ENCODE measurements at places on chromosomes 13 and 19.

- no peak for DNase-seq
Measured at GRCh38 chr19:2034729-2035589, 16.1 kb downstream of the MKNK2 start.

DNA sequence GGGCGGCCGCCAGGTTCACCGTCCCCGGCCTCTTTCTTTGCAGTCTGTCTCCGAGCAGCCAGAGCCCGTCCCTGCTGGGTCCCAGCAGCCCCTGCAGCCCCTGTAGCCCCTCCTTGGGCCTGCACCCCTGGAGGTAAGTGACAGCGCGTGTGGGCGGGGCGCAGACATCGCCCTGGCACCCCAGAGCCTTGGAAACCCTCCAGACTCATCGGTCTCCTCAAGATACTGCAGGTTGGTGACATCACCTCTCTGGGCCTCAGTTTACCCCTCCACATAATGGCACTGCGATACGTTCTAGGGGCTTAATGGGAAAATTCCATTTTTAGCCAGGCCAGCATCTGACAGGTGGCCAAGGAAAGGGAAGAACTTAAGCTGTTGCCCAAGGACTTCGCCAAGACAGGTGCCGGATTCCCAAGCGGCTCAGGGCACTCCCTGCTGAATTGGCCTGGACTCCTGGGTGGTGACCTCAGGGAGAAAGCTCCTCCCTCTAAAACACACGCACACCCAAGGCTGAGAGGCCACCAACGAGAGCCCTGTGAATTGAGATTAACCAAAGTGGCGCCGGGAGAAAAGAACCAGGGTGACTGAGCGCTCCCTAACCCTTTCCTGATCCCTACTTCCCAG is 13.1 kb downstream of the MAST3 start:
- DNase-seq = no peak

- DNase-seq = no peak
Measured at GRCh38 chr19:29367791-29368222, 154.9 kb upstream of the UQCRFS1 start.

- no peak for DNase-seq
Measured at GRCh38 chr13:25266706-25267105, 20.6 kb downstream of the MTMR6 start.

- DNase-seq = no peak
Measured at GRCh38 chr13:96449920-96450319, 360.0 kb downstream of the HS6ST3 start.

DNA sequence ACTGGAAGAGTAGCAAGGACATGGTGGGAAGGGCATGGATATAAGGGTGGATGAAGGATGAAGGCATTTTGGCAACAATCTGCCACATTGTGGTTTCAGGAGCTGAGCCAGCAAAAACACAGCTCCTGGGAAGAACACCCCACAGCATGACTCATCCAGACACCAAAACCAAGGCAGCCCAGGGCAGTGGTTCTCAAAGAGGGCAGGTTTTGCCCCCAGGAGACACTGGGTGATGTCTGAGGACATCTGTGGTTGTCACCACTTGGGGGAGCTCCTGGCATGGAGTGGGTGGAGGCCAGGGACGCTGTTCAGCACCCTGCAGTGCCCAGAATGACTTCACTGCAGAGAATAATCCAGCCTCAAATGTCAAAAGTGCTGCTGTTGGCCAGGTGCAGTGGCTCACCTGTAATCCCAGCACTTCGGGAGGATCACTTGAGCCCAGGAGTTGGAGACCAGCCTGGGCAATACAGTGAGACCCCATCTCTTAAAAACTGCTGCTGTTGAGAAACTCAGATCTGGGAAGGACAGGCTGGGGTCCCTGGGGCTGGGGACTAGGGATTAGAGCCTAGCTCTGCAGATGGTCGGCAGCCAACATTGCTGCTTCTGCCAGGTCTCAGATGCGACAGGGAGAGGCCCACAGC is 16.1 kb downstream of the ZFR2 start:
- DNase-seq = no peak

DNA sequence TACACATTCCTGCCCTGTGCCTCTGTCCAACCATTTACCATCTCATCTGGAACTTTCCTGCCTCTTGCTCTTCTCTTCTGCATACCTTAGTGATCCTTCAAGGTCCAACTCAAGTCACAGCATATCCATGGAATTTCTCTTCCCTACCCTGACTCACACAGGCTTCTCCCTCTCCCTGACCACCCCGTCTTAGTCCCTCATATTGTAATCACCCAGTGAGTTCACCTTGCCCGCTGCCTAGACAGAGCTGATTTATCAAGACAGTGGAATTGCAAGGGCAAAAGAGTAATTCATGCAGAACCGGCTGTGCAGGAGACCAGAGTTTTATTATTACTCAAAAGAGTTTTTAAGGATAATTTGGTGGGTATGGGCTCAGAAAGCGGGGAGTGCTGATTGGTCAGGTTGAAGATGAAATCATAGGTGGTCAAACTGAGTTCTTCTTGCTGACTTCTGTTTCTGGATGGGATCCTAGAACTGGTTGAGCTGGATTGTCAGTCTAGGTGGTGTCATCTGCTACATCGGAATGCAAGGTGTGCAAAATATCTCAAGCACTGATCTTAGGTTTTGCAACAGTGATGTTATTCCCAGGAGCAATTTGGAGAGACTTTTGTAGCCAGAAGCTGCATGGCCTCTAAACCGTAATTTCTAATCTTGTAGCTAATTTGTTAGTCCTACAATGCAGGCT is 67.2 kb downstream of the HSPH1 start:
- no peak for DNase-seq

DNA sequence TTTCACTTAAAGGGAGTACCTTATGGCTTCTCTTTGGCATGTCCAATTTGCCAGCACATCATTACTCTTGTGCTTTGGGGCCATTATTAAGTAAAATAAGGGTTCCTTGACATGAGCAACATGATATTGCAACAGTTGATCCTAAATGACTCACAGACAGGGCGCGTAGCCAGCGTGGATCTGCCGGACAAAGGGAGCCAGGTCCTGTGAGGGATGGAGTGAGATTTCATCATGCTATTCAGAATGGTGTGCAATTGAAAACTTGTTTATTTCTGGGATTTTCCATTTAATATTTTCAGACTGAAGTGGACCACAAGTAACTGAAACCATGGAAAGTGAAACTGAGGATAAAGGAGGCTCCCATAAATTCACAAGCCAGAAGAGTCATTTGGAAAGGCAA is 48.6 kb upstream of the WASF3 start:
- peak; percentile 77 for DNase-seq

GRCh38 chr13:24627090-24627714 is 53.0 kb upstream of the ATP12A start:
- DNase-seq = no peak
